ENCODE measurements at places on chromosomes 2 and 18. TPM values are rescaled to one million over a fixed set of nuclear protein-coding genes. Genes with fewer than 3 reads are reported as not detected.

- no peak for DNase-seq
Measured at GRCh38 chr18:11884396-11885030, 23.6 kb downstream of the MPPE1 start.

DNA sequence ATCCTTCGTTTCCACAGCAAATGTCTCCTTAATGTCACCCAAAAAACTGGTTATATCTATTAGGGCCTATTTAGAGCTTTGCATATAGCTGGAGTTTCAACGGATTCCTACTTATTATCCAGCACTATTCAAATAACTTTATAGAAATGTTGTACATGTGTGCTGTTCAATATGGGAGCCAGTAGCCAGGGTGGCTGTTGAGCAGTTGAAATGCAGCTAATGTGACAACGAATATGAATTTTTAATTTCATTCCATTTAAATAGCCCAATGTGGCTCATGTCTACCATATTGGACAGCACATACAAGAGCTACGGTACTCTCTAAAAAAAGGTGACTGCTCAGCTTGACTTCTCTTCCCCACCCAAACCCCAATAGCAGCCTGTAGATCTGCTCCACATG, 2.4 kb downstream of the APOB start:
- DNase-seq, result no peak

GRCh38 chr18:58977223-58977622, 112.5 kb downstream of the ZNF532 start:
- no peak for DNase-seq

Gene DCC
- not detected for total RNA-seq

DNA sequence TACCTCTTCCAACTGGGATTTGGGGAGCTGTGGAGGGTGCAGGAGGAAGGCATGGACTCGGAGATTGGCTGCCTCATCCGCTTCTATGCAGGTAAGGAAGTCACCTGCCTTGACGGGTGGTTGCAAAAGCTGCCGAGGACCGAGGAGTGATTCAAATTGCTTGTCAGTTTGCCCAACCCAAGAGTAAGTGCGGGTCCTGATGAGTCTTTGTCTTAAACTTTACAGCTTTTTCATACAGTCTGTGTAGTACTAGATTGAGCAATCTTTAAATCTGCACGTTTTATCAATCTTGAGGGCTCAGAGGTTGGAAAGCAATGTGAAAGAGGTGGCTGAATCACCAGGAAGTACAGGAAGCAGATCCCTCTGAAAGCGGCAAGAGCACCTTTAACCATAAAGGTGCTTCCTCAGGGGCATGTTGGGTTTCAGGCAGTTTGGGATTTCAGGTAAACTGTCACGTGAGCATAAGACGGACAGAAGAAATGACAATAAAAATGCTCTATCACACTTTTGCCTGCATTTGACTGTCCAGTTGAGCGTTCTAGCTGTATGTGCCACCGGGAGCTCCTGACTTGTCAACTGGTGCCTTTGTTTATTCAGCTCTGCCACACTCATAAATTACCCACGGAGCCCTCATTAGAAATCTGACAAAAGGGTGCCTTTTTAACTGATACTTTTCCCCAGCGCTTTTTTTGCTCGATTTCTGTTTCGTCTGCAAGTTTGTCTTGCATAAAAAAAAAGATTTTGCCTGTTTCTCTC, 2.0 kb downstream of the PHLPP1 start:
- no peak for DNase-seq

DNA sequence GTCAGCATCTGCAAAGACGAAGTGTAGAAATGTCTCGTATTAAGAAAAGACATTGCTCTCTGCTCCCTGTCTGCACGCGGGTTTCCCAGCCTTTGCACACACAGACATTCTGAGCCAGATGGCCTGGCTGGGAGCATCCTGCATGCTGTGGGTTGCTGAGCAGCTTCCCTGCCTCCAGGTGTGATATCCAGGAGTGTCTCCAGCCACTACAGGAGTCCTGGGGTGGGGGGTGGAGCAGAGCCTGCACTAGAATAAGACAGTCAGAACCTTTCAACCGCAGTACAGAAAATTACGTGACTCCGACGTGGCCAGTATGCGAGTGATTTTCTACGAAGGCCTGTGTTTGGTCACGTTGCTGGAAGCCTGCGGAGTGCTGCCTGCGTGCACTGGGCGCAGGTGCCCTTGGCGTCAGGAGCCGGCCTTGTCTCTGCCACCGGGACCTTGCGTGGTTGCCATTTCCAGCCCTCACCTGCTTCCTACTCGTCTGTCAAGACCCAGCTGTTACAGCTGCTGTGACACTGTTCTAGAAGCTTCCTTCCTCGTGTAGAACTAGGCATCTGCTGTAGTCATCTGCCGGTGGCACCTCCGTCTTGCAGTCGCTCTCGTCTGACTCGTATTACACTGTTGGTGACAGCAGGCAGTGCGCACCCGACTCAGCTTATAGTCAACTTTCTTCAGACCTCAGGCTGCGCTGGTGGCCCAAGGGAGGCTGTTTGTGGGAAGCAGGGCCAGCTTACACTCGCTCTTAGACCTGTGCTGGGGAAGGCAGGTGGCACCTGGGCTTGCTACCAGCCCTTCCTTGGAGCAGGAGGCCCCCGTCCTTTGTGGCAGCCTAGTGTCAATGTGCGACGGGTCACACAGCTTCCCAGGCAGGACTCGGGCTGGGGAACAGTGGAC, 11.2 kb downstream of the CTDP1 start:
- no peak for DNase-seq

Gene CRYGD
- total RNA-seq, result not detected

Gene TEX44
- not detected for total RNA-seq

All from T-helper 17 cell (primary cell).